Stimulated activated CD4-positive, alpha-beta T cell treated with anti-CD3 and anti-CD28 coated beads, Interleukin-12 subunit alpha, Interleukin-12 subunit beta, amount 100 ng/mL, for 48 hours (primary cell): ENCODE measurements at places on chromosomes 3 and 15.

DNA sequence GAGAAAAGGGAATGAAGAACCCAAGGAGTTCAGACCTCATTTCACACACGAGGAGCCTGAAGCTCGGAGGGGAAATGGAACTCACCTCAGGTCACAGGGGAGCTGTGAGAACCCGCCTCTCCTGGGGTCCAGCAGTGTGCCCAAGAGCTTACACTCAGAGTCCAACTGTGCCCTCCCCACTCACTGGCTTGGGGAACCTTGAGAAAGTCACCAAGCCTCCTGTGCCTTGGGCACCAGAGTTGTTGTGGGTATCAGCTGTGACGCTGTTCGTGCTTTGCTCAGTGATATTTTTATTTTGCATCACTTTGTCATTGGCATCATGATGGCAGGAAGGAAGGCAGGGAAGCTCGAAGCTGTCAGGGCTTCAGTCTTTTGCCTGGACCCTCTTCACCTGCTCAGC lies 83.4 kb downstream of the TLE3 start:
- no peak for DNase-seq

DNA sequence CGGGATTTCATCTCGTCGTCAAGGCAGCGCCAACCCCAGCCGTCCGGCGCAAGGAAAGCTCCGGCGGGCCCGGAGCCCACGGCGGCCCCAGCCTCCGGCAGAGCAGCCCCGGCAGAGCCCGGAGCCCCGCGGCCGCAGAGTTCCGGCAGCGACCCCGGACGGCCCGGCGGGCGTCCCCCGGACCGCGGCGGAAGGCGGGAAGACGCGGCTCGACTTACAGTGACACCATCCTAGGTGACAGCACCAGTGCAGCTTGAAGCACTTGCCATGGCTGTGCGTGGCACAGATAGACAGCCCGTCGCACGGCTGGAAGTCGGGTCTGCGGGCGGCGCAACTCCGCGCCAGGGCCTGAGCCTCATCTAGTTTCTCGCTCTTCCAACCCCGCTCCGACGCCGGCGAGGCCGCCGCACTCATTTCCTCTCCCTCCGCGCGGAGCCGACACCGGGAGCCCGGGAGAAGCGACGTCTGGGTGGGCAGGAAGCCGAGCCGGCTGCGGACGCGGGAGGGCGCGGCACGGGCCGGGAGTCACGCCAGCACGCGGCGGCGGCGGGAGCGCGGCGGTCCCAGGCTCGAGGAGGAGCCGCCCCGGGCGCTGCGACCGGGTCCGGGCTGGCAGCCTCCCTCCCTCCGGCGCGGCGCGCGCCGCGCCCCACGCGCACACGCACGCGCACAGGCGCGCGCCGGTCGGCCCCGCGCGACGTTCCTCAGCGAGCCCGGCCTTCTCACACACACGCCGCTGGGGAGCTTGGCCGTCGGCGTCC lies at the start of gene C3orf70:
Gene C3orf70, minus strand, starts transcription at position 651 of the 761 bp plus-strand sequence. Its CDS starts 237 bp downstream, at position 414.
- DNase-seq = no peak

DNA sequence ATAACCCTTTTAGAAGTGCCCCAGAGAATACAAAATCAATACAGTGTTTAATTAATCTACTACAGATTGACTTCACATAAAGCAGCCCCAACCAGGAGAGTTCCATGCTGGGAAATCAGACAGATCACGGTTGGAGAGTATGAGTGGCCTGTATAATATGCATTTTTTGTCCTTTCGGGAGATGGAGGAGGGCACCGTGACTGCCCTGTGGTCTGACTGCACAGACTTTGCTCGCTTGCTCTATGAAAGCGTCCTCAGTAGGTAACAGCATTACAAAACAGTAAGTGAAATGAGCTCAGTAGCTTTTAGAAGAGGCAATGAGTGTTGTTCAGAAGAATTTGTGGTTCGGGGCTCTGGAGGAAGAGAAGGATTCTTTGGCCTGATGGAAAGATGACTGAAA lies 34.2 kb upstream of the SKIL start:
- DNase-seq = no peak

- DNase-seq = no peak
Observed at GRCh38 chr3:122151480-122151879, 32.0 kb upstream of the CASR start.

DNA sequence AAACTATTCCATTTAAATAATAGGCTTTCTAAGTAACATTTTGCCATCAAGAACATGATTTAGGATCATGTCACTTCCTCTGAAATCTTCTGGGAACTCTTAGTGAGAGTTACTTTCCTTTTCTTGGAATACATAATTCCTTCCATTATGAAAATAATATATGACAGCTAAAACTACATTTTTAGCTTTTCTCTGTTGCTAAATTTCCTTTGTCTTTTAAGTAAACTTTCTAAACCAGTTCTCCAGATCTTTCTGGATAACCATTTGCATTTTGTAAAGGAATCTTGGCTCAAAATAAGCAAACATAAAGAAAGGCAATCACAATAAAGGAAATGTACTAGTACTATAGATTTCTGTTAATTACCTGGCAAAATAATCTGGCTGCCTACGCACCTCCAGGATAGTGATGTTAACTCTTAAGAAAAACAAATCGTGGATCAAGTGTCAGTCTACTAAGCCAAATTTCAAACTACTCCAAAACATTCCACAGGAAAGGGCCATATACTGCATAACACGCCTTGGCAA lies 165.7 kb downstream of the ZNF385D start:
- no peak for DNase-seq

DNA sequence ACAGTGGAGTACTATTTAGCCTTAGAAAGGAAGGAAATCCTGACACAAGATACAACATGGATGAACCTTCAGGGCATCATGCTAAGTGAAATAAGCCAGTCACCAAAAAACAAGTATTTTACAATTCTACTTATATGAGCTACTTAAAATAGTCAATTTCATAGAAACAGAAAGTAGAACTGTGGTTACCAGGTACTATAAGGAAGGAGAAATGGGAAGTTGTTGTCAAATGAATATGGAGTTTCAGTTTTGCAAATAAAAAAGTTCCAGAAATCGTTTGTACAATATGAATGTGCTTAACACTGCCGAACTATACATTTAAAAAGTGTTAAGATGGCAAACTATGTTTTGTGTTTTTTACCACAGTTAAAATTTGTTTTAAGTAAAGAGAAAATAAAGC lies 26.8 kb downstream of the TRANK1 start:
- no peak for DNase-seq

GRCh38 chr3:183279371-183279770 lies 26.3 kb downstream of the B3GNT5 start:
- no peak for DNase-seq

- no peak for DNase-seq
Observed at GRCh38 chr15:97745481-97746071, 214.9 kb upstream of the ARRDC4 start.

DNA sequence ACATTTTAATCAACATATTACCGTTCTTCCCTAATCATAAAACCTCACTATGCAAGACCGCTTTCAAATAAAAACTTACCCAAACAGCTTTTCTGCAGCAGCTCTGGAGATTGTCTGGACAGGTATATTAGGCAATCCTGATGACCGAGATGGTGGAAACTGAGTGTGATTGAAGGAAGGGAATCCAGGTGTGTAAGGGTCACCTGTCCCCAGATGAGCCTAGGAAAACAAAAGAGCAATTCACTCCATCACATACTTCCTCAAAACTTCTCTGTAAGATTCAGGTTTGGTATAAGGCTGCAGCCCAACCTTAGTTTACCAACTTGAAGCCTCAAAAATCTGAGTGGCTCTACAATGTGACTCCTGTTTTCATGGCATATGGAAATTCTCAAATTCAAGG lies 14.5 kb downstream of the TFRC start:
- no peak for DNase-seq

DNA sequence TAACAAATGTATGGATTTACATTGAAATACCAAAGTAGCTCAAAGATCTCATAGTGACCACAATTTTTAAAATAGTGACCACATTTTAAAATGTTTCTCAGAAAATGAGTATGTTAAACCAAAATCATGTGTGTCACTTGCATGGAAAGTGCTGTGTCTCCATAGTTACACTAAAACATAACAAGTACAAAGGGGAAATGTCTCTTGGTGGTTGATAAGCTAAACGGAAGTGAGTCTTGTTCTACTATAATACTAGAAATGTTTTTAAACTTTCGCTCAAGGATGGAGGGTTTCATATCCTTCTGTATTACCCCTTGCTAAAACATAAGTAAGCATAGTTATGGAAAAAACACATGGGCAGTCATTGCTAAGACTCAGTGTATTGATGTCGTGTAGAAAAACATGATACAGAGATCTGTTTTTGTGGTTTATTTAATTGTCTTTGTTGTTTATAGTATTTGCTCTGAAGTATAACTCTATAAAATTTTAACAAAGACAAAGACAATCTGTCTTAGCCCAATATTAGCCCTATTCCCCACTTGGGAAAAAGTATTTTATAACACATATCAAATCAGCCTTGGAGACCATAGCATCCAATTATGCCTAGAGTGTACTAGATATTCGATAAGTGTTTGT lies 27.0 kb upstream of the DENND4A start:
- DNase-seq = no peak

DNA sequence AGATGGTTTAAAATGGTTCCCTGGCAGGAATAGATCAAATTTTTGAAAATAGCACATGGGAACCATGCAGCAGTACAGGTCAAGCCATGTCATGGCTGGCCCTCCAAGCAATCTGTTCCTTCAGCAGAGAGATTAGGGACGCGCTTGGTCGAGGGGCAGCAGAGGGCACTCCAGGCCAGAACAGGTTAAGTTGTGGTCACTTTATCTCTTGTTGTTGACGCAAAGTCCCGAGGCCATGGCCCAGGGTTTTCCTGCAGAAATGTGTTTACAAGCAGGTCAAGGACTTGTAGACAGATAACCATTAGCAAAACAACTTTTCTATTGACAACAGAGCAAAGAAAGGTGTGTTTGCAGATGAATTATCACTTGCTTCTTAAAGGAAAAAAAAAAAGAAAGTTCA lies 570.0 kb upstream of the NR2F2 start:
- no peak for DNase-seq

- no peak for DNase-seq
Observed at GRCh38 chr3:195557322-195557721, 14.2 kb upstream of the PPP1R2 start.

DNA sequence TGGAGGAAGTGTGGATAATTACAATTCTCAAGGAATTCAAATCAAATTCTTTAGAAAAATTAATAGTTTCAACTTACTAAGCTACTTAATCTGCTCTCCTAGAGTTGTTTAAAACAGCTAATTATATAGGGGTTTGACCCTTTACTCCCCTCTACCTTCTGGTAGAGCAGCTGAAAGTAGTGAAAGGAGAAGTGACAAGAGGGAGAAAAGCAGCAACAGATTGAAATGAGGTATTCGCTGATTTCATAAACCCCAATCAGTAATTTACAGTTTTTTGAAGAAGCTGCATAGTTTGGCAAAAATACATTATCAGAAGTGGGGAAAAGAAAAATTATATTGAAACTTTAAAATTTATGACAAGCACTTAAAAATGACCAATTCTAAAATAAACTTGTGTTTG lies 52.8 kb downstream of the ZMAT3 start:
- no peak for DNase-seq

GRCh38 chr3:100865442-100865841 lies 127.8 kb downstream of the ABI3BP start:
- DNase-seq = no peak

GRCh38 chr3:173055228-173055933 lies 85.7 kb downstream of the SPATA16 start:
- no peak for DNase-seq

- DNase-seq = no peak
Observed at GRCh38 chr3:120506828-120507774, 56.3 kb upstream of the FSTL1 start.

- DNase-seq = no peak
Observed at GRCh38 chr3:128254967-128255366, 101.7 kb downstream of the EEFSEC start.

DNA sequence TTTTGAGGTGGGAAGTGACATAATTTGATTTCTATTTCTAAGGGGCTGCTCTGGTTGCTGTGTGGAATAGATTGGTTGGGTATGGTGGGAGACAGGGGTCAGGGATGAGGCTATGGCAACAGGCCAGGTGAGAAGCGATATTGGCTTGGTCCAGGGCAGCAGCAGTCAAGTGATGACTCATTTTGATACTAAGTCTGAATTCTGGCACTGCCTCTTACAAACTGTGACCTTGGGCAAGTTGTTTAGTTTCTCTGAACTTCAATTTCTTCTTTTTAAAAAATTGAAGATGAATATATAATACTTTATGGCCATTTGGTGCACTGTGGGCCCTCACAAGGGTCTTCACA lies 40.4 kb upstream of the CLSTN2 start:
- no peak for DNase-seq

- DNase-seq = no peak
Observed at GRCh38 chr15:85964471-85964870, 115.2 kb upstream of the AGBL1 start.

DNA sequence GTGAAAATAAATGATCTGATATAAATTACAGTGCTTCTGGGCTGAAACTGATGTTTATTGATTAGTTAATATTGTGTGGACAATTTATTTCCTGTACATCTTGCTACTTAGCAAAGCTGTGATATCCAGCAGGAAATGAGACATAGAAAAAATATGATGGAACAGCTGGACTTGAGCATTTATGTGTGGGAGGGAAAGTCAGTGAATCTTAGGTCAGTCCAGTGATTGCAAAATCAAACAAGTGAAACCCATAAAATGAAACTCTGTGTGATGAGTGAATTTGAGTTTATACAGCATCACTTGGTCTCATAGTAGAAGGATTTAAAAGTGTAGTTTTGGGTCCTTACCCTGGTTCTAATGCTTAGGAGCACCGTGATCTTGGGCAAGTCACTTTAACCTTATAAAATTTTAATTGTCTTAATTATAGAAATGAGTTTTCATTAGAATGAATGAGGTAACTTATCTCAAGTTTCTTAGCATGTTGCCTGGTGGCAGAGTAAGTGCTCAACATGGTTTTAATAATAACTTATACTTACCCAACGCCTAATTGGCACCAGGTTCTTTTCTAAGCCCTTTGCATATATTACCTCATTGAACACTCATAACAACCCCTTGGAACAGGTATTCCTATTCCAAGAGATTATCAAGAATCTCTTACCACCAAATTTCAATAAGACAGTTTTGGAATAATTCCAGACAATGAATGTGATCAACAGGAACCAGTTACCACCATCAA lies 194.6 kb downstream of the ADAMTSL3 start:
- no peak for DNase-seq

- no peak for DNase-seq
Observed at GRCh38 chr15:40516322-40516721, 45.5 kb downstream of the CHST14 start.

DNA sequence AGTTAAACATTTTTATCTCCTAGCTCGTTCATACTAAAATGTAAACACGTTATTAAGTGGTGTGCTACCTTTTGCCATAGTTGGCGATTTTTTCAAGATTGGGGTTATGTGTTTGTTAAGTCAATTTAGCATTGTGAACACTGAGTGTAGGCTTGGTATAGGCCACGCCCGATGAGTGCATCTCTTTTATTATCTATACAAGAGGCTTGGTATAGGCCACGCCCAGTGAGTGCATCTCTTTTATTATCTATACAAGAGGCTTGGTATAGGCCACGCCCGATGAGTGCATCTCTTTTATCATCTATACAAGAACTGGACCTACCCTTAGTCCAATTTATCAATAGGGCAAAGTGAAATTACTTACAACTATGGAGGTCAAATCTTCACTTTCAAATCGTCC lies 70.4 kb downstream of the NIPA2 start:
- no peak for DNase-seq

GRCh38 chr3:44966795-44967278 lies 9.1 kb downstream of the ZDHHC3 start:
- no peak for DNase-seq

GRCh38 chr15:49438962-49439631 lies 16.1 kb downstream of the FGF7 start:
- no peak for DNase-seq
